Esophagus muscularis mucosa (tissue), 4 donors: ENCODE measurements at places on chromosomes 16 and 17.

DNA sequence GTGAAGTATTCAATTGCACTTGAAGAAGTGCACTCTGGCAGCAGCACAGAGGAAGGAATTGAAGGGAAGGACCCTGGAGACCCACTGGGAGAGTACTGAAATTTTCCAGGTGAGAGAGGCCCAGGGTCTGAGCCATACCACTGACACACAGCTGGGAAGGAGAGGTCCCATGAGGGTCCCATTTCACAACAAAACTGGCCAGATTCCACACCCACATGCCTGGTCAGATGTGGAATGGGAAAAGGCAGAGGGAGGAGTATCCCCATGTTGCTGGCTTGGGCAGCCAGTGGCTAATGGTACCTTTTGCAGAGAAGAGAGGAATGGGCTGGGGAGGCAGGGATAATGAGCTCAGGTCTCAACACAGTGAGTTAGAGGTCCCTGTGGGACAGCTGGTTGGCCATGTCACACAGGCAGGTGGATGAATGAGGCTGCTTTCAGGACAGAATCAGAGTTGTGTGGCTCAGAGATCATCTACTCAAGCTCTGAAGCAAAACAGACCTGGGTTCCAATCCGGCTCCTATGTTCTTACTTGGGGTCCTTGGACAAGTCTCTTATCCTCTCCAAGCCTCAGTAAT, 26.2 kb upstream of the NGFR start:
- DNase-seq, result no peak

- DNase-seq, result no peak
Measured at GRCh38 chr16:53156516-53156915, 101.7 kb downstream of the CHD9 start.

DNA sequence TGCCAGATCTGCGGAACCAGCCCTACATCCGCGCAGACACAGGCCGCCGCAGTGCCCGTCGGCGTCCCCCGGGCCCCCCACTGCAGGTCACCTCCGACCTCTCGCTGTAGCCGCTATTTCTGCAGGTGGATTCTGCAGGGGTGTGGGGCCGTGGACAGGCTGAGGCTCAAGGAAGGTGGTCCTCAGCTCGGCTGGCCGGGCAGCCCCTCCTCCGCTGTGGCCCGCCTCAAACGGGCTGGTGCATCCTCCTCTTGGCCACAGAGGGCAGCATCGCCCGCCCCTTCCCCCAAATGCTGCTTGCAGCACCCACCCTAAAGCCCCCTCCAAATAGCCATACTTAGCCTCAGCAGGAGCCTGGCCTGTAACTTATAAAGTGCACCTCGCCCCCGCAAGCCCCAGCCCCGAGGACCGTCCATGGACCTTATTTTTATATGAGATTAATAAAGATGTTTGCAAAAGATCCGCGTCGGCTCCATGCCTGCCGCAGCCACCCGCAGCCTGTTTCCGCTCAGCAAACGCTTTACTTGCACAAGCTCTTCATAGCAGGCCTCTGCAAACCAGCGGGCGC, 14.9 kb downstream of the SPATA32 start:
- DNase-seq, result no peak

GRCh38 chr16:50694206-50694605, 800 bp downstream of the NOD2 start:
- DNase-seq, result no peak

DNA sequence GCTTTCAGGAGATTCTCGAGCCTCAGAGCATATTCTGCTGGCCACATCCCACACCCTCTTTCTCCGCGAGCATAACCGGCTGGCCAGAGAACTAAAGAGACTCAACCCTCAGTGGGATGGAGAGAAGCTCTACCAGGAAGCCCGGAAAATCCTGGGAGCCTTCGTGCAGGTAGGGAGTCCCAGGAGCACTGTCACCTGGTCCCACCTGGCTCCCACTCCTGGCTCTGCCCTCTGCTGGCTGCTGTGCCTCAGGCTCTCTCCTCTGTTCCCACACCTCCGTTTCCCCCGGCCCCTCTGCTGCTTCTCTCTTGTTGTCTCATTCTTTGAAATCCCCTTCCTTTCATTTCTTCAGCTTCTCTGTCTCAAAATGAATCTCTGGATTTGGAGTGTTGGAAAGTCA, 16.4 kb downstream of the LPO start:
- DNase-seq, result no peak
